SK-MEL-5 (cell line): ENCODE measurements at places on chromosomes 4 and X. TPM values are rescaled to one million over a fixed set of nuclear protein-coding genes. Genes with fewer than 3 reads are reported as not detected.

Gene CXorf51B
- 1.7 TPM in 1 of 2 replicates, not detected in the other for total RNA-seq

Gene OTC
- total RNA-seq: not detected in 2 replicates

Gene NOX1
- not detected in 2 replicates for total RNA-seq

Gene LONRF3
- 2.4 and 2.8 TPM in 2 replicates for total RNA-seq

Gene FNIP2
- total RNA-seq: 39.7 and 42.9 TPM in 2 replicates

Gene NEUROG2
- 0.67 and 0.69 TPM in 2 replicates for total RNA-seq

Gene TCP11X1
- not detected in 2 replicates for total RNA-seq

Gene TMEM271
- not detected in 2 replicates for total RNA-seq

Gene FREM3
- not detected in 2 replicates for total RNA-seq

Gene RHOH
- not detected in 2 replicates for total RNA-seq

Gene AMBN
- total RNA-seq: 0.13 TPM in 1 of 2 replicates, not detected in the other

Gene PNCK
- 0.64 and 0.87 TPM in 2 replicates for total RNA-seq

Gene ZDHHC9
- 26.8 and 27.4 TPM in 2 replicates for total RNA-seq

Gene COX7B2
- total RNA-seq: 0.45 TPM in 1 of 2 replicates, not detected in the other

Gene MTNR1A
- total RNA-seq: not detected in 2 replicates

Gene MTTP
- total RNA-seq: 0.37 and 0.56 TPM in 2 replicates

Gene PAGE5
- total RNA-seq: 18.9 and 23.7 TPM in 2 replicates

Gene SPANXA1
- 0.43 TPM in 1 of 2 replicates, not detected in the other for total RNA-seq

Gene HSFX1
- total RNA-seq: 0.74 and 0.85 TPM in 2 replicates

Gene NKRF
- 8.4 and 9.8 TPM in 2 replicates for total RNA-seq

Gene ADAM29
- not detected in 2 replicates for total RNA-seq

Gene RAB39B
- 0.56 and 0.79 TPM in 2 replicates for total RNA-seq

Gene ENPP6
- total RNA-seq: not detected in 2 replicates

Gene SOWAHB
- not detected in 2 replicates for total RNA-seq

Gene GABRQ
- total RNA-seq: not detected in 2 replicates

Gene SH3D19
- 16.0 and 17.7 TPM in 2 replicates for total RNA-seq

Gene NDST3
- total RNA-seq: 0.05 TPM in 1 of 2 replicates, not detected in the other

Gene PDCL2
- total RNA-seq: not detected in 2 replicates

Gene ELMOD2
- 25.5 and 27.0 TPM in 2 replicates for total RNA-seq

Gene FGD1
- total RNA-seq: 6.3 and 7.7 TPM in 2 replicates

Gene LIMCH1
- 15.8 and 17.2 TPM in 2 replicates for total RNA-seq

Gene LDB2
- total RNA-seq: 0.08 and 0.61 TPM in 2 replicates

Gene TSPAN5
- total RNA-seq: 0.61 and 1.2 TPM in 2 replicates

Gene AWAT2
- total RNA-seq: not detected in 2 replicates

Gene HDAC8
- 23.0 and 27.1 TPM in 2 replicates for total RNA-seq

Gene MND1
- 12.3 and 13.7 TPM in 2 replicates for total RNA-seq

Gene ADH5
- 117 and 136 TPM in 2 replicates for total RNA-seq

Gene UGT2B11
- not detected in 2 replicates for total RNA-seq

Gene PAGE4
- total RNA-seq: 0.43 TPM in 1 of 2 replicates, not detected in the other

Gene FAM47E
- 0.16 and 1.4 TPM in 2 replicates for total RNA-seq
